ENCODE measurements at places on chromosomes 7 and 10.

DNA sequence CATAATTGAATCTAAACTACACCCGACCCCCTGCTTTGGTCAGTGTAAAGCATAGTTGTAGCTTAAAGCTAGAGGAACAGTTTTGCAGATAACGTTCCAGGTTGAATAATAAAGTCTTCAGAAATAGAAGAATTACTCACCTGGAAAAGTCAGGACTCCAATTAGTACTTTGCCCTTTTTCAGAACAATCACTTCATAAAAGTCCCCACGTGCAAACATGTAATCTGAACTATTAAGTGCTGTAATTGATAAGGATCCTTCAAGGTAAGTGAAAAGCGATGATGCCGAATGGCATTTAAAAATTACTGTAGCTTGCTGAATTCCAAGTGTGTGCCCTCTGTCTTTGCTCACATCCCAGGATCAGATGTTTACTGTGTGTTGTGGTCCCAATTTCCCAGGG, 53.6 kb upstream of the INSYN2A start:
- DNase-seq = no peak

DNA sequence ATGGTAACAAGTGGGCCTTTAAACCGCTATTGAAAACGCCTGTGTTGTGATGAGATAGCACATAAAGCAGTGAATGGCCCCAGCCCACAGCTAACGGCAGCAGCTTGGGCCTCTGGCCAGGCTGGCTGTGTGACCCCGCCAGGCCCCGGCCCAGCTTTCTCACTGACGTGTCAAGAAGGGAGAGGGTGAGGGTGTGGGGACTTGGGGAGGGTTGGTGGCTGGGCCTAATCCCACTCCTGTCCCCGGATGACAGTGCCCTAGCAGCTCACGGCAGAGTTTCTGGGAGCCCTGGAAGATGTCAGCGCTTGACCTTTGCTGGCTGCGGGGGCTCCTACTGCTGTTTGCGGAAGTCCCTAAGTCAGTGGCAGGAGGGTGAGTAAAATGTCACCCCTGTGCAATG, 88.9 kb upstream of the SHH start:
- no peak for DNase-seq

GRCh38 chr10:131930150-131930549, 29.3 kb downstream of the PPP2R2D start:
- no peak for DNase-seq

GRCh38 chr7:138460176-138460648, at the start of gene TRIM24:
Gene TRIM24 (plus strand): TSS chr7:138460259. CDS start chr7:138460549, 290 bp downstream.
- DNase-seq = no peak

DNA sequence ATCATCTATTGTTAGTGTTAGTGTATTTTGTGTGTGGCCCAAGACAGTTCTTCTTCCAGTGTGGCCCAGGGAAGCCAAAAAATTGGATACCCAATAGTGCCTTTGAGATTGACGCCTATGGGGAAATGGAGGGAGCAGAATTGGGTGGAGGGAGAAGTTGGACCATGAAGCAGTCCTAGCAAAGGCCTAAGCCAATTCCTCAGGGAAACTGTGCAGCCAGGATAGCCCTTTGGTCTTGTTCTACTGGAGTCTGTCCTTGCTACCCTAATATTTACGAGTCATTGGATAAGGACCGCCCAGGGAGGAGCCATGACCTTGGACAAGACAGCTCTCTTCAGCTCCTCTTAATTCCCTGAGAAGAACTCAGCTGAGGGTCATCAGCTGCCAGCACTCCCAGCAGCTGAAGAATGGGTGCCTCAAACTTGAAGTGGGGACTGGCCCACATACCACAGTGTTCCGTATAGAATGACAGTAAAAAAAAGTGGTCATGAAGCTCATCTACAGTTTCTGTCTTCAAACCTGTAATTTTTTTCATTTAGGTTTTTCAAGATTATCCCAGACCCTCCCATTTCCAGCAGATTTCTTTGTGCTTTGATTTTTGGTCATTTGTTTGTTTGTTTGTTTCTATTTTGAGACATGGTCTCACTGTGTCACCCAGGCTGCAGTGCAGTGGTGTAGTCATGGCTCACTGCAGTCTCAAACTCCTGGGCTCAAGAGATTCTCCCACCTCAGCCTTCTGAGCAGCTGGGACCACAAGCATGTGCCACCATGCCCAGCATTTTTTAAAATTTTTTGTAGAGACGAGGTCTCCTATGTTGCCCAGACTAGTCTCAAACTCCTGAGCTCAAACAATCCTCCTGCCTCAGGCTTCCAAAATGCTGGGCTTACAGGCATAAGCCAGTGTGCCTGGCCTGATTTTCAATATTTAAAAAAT, 81.2 kb downstream of the C1GALT1 start:
- no peak for DNase-seq

DNA sequence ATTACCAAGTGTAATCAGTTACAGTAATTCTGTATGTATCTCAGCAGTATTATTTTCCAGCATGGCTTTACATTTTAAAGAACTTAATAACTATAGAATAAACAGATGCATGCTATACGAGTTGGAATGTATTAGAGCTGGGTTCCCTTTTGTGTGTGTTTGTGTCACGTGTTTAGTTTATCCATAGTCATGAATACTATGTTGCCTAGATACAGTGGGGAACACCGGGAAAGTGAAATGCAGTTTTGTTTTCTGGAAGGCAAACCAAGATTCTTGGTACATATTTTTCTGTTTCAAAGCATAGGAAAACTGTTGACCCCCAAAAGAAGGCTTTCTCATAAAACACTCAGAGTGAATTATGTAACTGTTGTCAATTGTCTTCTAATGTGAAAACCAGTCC, 119.0 kb downstream of the FANK1 start:
- DNase-seq = no peak

- no peak for DNase-seq
These were observed 167.5 kb downstream of the SEPTIN7 start for GRCh38 chr7:35968140-35968940.
